ENCODE measurements at places on chromosomes 3 and 15.

DNA sequence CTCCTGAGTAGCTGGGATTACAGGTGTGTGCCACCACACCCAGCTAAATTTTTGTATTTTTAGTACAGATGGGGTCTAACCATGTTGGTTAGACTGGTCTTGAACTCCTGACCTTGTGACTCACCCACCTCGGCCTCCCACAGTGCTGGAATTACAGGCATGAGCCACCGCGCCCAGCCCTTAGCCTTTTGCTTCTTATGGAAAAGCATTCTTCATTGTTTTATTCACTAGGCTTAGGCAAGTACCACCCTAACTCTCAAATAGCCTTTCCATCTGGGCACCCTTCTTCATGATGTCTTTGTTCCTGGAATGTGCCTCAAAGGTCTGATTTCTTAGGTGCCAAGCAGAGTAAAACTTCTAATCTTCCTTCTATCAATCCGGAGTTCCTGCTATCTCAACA, 641.8 kb downstream of the FHIT start:
- peak; percentile 6 for DNase-seq

DNA sequence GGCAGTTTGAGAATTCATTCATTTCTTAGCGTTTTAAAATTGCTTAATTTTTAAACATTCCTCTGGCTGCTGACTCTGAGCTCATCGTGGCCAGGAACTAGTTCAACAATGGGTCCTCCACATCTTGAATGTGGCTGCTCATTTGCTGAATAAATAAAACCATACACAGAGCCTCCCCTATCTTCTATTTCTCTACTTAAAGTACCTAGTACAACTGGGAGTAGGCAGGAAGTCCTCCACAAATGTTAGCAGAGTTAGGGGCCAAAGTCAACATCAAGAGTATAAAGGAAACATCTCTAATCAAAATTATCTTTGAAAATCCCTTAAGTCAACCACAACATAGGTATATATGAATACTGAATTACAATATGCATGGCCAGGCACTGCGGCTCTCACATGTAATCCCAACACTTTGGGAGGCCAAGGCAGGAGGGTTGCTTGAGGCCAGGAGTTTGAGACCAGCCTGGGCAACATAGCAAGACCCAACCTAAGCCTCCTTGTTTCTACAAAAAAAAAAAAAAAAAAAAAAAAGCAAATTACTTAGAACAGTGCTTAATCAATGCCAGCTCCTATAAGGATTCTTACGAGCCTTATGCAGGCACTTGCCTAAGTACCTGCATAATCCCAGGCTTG, 57.5 kb upstream of the LMOD3 start:
- no peak for DNase-seq

DNA sequence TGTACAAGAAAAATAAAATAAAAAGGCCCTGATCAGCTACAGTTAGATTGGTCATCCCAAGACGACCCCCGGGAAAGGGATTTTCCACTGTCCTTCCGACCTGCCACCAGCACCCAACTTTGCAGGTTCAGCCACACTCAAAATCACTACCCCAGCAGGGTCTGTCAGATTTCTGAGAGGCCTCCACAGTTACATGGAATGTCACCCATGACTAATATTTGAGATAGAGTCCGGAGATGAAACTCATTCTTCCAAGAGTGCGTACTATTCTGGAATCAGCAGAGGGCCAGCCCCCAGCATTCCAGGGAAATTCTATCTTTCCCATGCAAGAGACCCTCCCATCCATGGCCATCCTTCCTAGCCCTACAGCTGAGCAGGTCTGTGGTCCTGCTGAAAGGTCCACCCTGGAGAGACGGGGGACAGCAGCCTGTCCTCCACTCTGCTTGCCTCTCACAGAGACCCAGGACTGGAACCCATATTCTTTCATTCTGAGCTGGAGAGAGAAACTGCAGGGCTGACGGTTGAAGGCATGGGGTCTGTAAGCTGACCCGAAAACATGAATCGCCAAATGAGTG, 5.8 kb downstream of the LIPC start:
- no peak for DNase-seq

- DNase-seq = no peak
Measured at GRCh38 chr3:139122612-139123011, 77.9 kb upstream of the PRR23C start.

DNA sequence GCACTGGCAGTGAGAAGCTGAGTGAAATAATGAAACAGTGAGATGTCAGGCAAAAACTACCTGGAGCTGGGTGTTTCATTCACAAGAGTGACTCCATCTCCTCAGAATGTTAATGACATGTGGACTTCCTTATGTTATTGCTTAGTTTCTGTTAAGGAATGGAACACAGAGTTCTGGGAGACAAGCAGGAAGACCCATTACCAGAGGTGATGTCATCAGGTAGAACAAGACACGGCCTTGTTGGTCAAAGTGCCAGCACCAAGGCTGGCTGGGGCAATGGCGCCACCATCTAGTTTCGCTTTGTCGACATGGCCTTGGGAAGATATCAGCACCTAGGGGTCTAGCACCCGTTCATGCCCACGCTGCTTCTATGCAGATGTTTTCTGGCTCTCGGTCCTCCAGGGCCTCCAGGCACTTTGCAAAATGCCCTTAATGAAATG, 252.2 kb downstream of the FAM43A start:
- DNase-seq = no peak

DNA sequence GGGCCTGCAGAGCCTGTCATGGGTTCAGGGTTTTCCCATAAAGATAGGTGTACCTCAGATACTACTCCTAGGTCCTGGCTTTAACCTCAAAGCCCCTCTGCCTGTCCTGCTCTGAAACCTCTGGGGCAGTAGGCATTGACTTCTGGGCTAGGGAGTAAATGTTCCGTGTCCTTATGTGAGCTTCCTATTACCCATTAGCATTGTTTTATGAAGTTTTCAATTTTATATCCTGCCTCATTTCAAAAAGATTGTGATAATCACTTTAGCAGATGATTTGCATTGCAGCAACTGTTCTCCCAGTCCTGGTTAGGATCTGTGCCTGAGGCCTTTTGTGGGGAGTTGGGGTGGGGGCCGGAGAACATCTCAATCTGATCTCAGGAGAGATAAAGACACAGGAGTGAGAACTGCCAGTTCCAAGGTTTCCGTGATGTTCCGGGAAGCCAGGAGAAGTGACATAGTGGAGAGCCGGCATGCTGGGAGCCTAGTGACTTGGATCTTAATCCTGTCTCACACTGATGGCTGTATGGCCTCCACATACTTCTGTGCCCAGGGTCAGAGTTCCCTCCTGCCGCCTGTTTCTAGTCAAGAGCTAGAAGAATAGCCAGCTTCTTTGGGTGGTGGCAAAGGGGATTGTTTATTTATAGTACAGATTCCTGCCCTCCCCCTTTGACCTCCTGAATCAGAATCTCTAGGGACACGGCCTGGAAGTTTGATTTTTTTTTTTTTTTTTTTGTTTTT, 10.6 kb downstream of the TPM1 start:
- no peak for DNase-seq

DNA sequence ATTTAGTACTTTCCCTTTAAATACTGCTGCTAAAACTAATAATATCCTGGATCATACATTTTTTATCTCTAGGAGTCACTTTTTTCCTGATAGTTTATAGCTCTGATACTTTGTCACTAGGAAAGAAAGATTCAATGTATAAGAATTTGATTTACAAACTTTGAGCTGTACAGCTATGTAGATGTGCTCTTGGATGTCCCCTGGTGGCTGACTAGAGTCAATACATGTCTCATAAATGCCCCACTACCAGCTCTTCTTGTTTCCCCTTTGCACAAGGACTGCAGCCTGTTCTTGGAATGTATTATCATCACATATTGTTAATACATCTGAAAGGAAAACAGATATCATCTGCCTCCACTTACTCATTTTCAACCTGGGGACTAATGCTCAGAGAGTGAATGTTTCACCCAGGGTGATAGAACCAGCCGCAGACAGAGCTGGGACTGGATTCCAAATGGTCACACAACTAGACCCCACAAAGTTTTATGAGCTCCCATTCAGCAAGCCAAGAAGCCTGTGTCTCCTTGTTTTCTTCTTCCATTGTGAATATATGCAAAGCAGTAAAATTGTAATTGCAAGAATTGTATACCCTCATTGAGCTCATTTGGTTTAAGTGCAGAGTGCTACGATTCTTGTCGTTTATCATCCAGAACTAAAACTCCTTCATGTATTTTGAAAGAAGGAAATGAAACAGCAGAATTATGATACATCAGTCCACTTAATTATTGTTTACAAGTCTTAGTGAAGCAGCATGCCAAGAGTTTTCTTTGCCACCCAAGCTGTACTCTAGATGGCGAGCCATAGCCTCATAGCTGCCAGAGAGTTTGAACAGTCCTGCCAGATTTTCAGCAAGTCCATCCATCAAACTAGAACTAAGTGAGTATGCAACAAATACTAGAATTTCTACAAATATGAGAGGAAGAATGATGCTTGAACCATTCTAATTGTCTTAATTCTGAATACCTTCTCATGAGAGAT, 261.6 kb upstream of the LMCD1 start:
- DNase-seq = no peak

DNA sequence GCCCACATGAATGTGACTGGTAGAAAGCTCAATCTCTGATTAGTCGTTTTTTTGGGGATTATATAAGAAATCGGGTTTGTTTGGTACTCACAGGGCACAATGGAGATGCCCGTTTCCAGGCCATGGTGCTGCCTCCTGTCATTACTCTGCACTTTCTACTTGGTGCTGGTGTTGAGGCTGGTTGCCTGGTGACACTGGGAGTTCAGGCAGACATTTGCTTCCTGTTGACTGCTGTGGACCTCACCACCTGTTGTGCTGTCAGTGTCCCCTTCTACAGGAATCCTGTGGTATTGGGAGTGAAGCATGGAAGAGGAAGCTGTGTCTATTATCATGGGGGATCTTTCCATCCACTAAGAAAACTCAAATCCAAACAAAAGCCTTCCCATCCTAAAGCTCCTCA, 227.2 kb upstream of the TBL1XR1 start:
- DNase-seq = no peak

GRCh38 chr15:69609176-69609575, 156.6 kb downstream of the RPLP1 start:
- no peak for DNase-seq

DNA sequence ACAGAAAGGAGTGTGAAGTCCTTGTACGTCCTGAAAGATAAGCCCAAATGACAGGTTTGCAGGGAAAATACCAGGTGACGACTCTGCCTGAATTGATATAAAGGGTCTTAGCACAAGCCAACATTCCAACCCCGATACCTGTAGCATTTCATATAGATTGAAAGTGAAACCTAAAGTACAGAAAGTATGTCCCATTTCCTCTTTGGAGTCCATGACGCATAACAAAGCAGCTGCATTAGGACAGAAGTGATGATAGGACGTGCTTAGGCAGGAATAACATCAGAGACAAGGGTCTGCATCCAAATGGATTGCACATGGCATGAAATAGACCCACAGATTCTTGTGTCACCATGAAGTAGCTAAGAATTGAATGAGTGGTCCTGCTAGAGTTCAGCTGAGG, 187.0 kb upstream of the ROBO1 start:
- no peak for DNase-seq

- no peak for DNase-seq
Measured at GRCh38 chr3:20974396-20974795, 776.6 kb downstream of the ZNF385D start.

GRCh38 chr3:50127251-50127691, 27.9 kb upstream of the SEMA3F start:
- DNase-seq = no peak

- DNase-seq = peak; percentile 11
Measured at GRCh38 chr3:107450254-107450893, 72.4 kb upstream of the BBX start.

GRCh38 chr15:98395974-98396610, 252.2 kb upstream of the IGF1R start:
- no peak for DNase-seq

DNA sequence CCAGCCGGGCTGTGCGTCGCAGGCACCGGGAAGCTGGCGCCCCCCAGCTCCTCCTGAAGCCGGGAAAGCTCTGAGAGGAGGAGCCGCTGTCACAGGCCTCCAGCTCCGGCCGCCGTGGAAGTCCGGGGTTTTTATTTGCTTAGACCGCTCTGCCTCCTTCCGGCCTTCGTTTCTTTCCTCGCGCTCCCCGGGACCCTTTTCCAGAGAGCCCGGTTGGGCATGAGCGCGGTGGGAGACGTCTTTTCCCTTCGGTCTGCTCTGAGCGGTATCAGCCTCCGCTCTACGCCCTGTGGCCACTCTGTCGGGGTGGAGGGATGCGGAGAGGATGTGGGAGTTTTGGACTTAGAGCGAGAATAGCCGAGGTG, 559 bp downstream of the SENP5 start:
- DNase-seq = no peak

DNA sequence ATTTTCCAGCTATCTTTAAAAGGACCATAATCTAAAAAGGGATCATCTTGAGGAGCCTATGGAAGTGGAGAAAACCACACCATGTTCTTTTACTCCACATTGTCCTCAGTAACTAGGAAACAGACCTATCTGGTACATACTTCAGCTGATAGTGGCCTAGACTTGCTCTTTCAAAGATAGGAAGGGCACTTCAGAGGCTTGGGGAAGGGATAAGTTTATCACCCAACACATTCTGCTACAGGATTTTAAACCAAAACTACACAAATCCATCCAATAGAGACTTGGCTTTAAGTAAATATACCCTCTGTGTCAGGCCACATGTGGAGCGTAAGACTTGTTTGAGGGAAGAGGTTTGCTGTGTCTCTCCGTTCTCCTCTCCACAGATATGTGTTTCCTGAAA, 35.4 kb downstream of the CP start:
- DNase-seq = no peak

- DNase-seq = no peak
Measured at GRCh38 chr3:173793963-173794362, 396.4 kb downstream of the NLGN1 start.

DNA sequence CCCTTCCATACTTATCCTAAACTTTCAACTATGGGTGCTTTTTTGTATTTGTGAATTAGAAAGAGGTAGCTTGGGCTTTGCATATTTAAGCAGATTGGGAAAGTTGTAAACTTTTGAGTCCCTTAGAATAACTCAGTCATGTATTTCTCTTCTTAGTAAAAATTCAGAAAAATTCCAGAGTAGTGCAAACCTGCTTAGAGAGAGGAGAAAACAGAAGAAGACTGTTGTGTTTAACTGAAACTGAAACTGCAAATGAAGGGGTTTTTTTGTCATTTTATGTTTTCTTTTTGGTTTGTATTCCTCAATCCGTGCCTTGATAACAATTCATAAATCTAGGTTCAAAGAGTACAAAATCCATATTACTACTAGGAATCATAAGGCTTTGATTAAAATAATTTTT, 31.3 kb downstream of the CD200 start:
- no peak for DNase-seq

All from T1000 (cell line).